RCC 7860 (cell line): ENCODE measurements at places on chromosomes 5 and 9.
A peak's percentile ranks its signal among the peaks of the same experiment; 100 is the strongest.

- no peak for DNase-seq
These were observed 48.3 kb downstream of the TTC1 start for GRCh38 chr5:160057256-160057655.

GRCh38 chr5:53677632-53678031, 117.2 kb downstream of the NDUFS4 start:
- DNase-seq = no peak

GRCh38 chr5:103139264-103139865, 19.3 kb downstream of the PPIP5K2 start:
- DNase-seq = peak; percentile 48

- DNase-seq = no peak
These were observed 425.7 kb downstream of the PIK3R1 start for GRCh38 chr5:68641211-68641610.

DNA sequence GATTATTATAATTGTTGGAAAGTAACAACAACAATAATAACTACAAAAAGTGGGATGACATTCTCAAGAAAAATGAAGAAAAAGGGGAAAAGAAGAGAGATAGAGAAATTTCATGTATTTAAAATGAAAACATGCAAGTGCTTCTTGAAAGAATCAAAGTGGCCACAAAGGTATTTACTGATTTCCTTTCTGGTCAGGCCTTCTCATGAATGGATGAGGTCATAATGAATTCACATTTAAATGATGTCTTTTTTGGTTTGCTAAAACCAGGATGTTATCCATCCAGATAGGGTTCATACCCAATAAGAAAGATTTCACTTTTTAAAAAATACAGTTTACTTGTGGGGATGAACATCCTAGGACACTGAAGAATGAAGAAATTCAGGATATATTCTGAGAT, 446.4 kb upstream of the PTGER4 start:
- no peak for DNase-seq

- peak; percentile 17 for DNase-seq
These were observed 5.4 kb downstream of the MRPS27 start for GRCh38 chr5:72314571-72315172.

- DNase-seq = no peak
These were observed 9.1 kb upstream of the HSPB3 start for GRCh38 chr5:54446379-54446732.

- peak; percentile 62 for DNase-seq
These were observed 101.7 kb upstream of the PITX1 start for GRCh38 chr5:135135530-135136226.

DNA sequence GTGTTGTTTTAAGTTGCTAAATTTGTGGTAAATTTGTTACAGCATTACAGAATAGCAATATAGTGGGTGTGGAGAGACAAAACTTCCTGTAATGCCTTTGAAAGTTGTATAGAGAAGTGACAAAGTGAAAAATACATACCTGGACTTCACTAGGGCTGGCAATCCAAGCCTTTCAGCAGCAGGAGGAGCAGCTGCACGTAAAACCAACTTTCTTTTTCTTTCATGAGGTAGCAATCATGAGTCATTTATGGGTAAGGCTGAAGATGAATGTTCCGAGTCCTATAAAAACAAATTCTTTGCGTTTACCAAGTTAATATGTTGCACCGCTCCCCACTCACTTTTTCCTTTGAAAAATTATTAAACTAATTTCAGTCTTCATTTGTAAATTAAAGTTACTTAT, 1138.2 kb downstream of the TAF11L14 start:
- DNase-seq = peak; percentile 63

- no peak for DNase-seq
These were observed 16.9 kb downstream of the TMEM174 start for GRCh38 chr5:73189871-73190376.

- peak; percentile 52 for DNase-seq
These were observed 6.3 kb upstream of the MXD3 start for GRCh38 chr5:177317959-177318377.

GRCh38 chr5:172716796-172717313, 54.1 kb downstream of the DUSP1 start:
- DNase-seq = peak; percentile 64

DNA sequence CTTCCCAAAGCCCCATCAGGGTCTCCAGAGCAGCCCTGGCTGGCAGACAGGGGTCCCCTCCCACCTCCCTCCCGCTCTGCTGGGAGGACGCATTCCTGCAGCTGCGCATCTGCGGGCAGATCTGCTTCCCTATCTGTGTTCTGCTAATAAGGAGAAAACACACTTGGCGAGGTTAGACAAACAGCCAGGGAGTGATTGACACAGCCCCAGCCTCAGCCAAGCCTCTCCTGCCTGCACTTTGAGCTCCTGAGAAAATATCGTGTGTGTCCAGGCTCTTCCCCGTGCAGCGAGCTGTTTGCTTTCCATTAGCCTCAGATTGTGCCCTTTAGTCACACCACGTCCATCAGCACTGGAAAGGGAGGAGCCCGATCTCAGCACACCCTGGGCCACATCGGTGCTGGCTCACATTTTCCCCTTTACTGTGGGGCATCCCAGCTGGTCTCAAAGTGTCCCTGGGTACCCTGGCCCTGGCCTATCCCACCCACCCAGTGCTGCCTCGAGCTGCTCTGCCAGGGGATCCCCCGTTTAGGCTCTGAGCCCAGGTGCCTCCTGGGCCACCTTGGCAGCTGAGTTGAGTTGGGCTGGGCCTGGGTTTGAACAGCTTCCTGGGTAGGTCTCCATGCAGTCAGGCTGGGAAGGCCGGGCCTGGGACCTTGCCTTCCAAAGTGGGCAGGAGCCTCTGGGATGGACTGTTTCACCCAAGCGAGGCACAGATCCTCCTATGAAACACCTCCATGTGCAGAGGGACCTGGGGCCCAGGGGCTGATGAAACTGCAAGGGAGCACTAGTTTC, 61.1 kb downstream of the BARX1 start:
- no peak for DNase-seq

DNA sequence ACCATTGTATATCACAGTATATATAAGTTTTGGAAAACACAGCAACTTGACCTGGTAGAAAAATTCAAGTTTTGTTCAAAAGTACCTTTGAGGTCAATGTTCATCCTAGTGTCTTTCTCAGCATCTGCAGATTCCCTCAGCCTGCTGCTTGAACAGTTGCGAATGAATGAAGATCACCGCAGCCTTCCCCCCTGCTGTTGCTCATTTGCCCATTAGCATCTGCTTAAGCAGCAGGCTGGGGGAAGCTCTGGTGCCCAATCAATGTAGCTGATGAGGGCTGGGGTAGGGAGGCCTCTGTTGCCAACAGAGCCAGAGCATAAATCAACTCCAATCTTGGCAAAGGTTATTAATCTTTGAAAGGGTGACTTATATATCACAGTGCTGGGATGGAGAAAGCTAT, 586.5 kb upstream of the PTPRD start:
- DNase-seq = no peak

GRCh38 chr5:150490754-150491153, 17.2 kb upstream of the NDST1 start:
- DNase-seq = no peak

GRCh38 chr9:129867136-129868022, 32.1 kb downstream of the USP20 start:
- no peak for DNase-seq

GRCh38 chr9:136147890-136148714, 29.4 kb upstream of the TMEM250 start:
- no peak for DNase-seq

DNA sequence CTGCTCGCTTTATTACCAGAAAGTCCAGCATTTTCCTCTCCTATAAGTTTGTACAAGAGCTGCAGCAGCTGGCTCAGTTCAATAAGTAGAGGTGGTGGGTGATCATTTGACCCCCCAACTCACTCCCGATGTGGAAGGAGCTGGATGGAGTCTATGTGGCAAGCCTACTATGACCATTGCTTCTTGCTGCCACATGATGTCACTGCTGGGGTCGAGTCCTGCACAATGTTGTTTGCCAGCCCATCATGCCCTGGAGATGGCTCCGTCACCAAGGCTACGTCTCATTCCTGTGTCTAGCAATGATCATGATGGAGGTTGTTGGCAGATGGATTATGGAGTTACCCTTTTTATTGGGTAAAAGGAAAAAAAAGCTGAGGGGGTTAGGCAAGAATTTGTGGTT, 266.3 kb downstream of the PSAT1 start:
- DNase-seq = no peak

GRCh38 chr5:6762116-6762515, 48.9 kb downstream of the TENT4A start:
- DNase-seq = no peak

DNA sequence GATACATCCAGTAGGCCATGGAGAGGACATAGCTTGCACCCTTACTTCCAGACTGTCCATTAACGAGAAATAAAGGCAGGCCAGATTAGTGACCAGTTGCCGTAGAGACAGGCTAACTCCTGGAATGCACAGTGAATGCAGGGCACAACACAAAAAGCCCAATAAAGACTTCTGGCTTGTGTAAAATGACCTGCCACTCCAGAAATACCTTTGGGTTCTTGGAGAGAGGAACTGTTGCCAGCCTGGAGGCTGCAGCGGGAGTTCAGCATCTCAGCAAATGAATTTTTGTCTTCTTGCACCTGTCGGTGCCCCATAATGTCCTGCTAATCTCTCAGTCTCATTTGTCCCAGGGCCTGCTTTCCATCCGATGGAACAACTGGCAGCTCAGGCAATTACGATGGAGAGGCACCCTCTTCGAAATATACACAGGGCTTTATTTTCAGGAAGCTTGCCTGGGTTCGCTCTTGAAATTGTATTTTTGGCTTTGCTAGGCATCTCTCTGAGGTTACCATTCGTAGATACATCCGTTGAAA, 538.8 kb upstream of the ZNF462 start:
- DNase-seq = no peak

DNA sequence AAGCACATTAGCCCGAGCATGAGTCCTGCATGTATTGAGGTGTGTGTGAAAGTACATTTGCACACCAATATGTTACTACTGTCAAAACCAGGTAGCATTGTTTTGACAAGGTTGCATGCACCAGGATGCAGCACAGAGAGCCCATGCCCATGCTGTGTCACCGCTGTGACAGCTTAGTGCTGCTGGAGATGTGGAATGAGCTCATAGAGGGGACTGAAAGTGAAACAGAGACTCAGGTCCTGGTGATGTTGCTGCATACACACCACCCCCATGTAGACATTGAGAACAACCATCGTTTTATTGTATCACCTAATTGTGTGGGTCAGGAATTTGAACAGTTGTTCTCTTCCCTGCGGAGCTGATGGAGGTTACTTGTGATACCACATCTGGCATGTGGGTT, 53.0 kb downstream of the GADD45G start:
- DNase-seq = no peak

DNA sequence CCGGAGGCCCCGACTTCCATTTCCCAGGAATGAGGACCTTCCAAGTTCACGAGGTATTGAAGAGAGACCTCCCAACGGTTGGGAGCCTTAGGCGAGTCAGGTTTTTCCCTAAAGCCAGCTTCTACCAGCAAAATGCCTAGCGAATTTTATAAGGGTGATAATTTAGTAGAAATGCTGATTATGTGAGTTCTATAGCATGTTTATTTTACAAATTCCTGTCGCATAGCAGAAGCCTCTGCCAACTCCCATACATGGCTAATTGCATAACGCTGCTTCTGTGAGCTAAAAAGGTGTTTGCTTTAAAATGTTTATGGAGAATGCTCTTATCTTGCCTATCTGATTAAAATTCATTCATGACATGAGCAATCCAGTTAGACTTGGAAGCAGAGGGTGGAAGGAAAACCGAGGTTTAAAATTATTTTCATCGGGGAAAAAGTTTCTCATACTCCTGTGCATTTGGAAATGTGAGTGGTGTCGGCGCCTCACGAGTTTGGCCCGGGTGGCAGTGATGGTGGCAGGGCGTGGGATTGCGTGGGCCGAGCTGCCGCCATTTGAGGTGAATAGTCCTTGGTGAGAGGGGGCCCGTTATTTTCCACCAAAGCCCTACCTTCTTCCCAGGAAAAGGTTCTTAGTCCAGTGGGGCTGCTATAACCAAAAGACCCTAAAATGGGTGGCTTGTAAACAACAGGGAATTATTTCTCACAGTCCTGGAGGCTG, 104.4 kb upstream of the FCN2 start:
- no peak for DNase-seq

- DNase-seq = no peak
These were observed 175.2 kb upstream of the SMARCA2 start for GRCh38 chr9:1839909-1840308.

GRCh38 chr5:50889790-50890189, 223.4 kb downstream of the PARP8 start:
- DNase-seq = no peak

GRCh38 chr5:159916841-159917761, 819 bp downstream of the ADRA1B start:
- DNase-seq = no peak

DNA sequence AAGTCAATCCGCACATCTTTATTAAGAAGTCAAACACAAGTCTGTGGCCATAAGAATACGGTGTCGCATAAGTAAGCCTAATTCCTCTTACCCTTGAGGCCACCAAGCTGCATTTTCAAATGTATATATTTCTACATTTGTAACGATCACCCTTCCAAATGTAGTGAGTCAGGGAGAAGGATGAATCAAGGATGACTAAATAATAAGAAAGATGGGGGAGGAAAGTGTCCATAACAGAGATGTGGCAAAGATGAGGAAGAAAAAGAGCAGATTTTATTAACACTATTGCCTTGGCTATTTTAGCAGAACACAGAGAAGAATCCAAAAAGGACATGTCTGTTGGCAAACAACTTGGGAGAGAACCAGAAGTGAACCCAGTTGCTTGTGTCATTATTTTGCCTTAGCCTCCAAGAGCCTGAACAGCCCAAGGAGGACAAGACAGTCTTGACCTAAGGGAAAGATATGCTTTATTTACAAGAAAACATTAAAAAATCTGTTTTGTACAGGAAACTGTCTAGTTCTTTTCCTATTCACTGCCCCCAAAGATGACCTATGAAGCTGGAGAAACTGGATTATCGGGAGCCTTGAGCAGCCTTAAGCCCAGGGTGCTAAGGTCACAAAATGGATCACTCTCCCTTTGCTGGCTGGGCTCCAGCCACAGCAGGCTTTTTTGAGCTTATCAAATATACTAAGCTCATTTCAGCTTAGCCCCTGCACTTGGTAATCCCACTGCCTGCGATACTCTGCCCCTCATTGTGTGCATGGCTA, 101.5 kb downstream of the PLCXD3 start:
- DNase-seq = peak; percentile 76

DNA sequence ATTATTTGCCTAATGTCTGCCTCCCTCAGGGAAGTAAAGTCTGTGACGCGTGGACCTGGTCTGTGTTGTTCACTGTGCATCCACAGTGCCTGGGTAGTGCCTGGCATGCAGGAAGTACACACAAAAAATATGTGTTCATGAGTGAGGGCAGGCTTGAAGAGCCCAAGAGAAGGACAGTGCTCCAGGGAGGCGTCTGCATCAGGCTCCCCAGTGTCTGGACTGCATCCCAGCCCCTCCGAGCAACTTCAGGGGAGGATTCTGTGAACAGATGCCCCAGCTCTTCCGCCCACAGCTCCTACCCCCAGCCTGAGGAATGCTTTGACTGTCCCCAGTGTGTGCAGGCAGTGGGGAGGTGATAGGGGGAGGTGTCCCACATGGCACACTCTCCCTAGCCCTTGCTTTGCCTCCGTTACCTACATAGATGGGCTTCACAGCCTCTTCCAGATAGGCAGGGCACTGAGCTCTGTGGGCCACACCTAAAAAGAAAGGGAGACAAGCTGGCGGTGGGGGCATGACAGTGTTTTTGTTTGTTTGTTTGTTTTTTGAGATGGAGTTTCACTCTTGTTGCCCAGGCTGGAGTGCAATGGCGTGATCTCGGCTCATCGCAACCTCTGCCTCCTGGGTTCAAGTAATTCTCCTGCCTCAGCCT, 25.4 kb downstream of the IRF1 start:
- DNase-seq = no peak

GRCh38 chr5:76590027-76590426, 33.2 kb downstream of the F2RL2 start:
- DNase-seq = no peak

GRCh38 chr9:84575705-84576104, 93.8 kb upstream of the NTRK2 start:
- no peak for DNase-seq
